ENCODE measurements at places on chromosomes 11 and 22.
A peak's percentile ranks its signal among the peaks of the same experiment; 100 is the strongest.

DNA sequence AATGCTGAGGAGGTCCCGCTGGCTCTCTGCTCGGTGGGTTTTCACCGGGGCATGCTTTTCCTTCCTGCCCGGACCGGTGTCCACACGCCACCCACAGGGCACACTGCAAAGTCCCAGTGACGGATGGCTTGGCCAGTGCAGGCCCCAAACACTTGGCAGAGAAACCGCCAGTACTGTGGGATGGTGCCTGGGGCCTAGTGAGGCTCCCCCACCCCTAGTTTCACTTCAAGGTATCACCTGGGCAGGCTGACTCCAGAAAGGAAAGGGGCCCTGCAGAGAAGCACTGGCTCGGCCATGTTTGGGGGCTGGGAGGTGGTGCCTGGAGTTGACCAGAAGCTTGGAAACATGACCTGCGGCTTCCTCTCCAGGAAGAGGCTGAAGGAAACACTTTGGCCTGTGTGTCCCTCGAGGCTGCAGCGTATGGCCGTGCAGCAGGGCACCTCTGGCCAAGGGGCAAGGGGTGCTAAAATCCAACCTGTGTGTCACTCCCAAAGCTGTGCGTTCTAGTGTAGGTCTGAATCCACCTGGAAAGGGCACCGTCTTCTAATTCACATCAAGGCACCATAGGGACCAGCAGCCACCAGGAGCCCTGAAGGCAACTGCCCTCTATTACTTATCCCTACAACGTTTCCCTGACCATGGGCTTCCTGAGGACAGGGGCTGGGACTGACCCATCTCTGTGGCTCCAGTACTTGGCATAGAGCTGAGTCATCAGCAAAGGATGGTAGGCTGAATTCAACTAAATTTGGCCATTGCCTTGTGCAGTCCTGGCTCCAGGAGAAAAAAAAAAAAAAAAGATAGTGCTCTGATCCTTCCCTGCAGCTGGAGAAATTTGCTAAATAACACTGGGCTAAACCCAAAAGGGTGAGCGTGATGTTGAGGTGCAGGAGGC is 22.6 kb downstream of the TPBGL start:
- DNase-seq, result no peak

- no peak for DNase-seq
Observed at GRCh38 chr11:79506734-79507344, 66.0 kb upstream of the TENM4 start.

DNA sequence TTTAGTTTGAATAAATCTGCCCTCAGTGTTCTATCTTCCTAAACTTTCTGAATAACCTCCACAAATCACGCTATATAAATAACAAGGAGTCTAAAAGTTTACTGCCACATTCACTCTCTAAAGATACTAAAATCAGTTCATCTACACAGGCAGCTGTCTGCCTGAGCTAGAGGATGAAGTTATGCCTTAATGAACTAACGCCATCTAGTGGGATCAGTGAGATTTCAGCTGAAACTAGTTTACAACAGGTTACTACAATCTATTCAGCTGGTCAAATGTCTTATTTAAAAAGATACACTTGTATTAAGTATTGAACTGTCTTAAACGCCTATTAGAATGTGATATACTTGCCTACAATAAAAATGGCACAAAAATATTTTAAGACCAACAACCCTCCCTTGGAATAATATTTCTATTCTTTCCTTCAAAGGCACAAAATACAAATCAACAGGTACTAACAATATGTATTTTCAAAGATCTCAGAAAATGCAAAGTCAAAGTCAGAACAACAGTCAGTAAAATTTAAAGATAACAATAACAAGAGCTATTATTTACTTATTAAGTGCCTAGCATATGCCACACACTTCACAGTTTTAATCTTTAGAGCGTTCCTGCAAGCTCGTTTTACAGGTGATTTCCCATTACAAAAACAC is 84.1 kb downstream of the LARGE2 start:
- peak; percentile 47 for DNase-seq

GRCh38 chr22:50657925-50658324 is 14.7 kb upstream of the SHANK3 start:
- peak; percentile 25 for DNase-seq

DNA sequence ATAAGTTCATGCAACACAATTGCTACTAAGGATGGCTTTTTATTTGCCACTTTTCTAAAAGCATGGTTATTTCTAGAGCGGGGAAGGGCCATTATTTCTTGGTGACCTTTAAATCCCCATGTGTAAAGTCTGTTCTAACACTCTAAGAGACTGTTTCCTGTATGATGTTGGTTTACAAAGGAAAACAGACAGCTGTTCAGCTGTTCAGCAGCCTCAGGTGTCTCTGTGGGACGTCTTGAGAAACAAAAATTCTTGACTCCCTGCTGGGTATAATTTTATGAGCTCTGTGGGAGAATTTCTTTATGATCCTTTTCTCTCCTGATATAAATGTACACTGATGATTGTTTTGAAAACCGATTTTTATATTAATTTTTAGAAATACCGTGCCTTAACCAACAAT is 13.9 kb downstream of the MUC15 start:
- DNase-seq, result no peak

GRCh38 chr11:60951904-60952741 is at the start of gene SLC15A3:
TSS of gene SLC15A3 (minus strand) at chr11:60952176. CDS start at chr11:60951551, 625 bp downstream.
- DNase-seq, result peak; percentile 99

- no peak for DNase-seq
Observed at GRCh38 chr22:45585437-45585755, 82.7 kb downstream of the FBLN1 start.

- DNase-seq, result peak; percentile 53
Observed at GRCh38 chr22:21719024-21719423, 16.6 kb downstream of the YPEL1 start.

- DNase-seq, result no peak
Observed at GRCh38 chr11:88122956-88123355, 52.3 kb downstream of the RAB38 start.

Data from inflammatory macrophage treated with lipopolysaccharide for 1 hour (primary cell).